ENCODE measurements at places on chromosomes 7 and 10.

DNA sequence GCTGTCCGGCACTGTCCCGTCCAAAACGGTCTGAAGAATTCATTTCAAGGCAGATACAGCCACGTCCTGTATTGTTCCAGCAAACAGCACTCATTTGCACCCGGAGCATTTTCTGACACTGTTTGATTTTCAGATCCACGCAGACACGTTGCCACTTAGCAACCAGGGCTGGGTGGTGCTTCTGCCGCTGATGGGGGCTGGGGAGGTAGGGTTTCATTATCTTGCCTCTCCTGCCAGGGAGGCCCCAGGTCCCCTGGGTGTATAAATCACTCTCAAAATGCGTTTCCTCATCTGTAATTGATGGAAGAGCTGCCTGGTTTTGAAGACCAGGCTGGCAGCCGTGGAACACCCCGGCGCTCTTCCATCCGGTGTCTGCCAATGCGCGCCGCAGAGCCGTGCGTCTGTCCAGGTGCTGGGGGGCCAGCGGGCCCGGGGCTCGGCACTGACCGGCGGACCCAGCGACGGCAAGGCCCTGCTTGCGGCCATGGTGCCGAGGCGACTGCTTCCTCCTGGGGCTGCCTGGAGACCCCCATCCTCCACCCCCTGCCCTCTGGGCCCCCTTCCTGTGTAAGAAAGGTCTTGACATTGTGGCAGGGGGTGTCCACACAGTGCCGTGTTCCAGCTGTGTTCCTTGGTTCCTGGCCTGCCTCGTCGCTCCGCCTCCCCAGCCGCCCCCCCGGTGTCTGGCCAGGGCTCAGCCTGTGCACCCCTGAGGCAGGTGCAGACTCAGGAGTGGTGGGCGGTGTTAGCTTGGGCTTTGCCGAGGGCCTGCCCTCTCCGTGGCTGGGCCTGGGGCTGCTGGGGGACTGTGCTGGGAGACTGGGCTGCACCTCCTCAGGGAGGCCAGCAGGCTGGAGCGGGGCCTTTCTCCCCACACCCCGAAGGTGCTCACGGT lies 16.6 kb downstream of the ADGRA1 start:
- no peak for DNase-seq

GRCh38 chr10:112756235-112756527 lies 193.9 kb upstream of the TCF7L2 start:
- no peak for DNase-seq

GRCh38 chr7:73830681-73831583 lies at the start of gene CLDN4:
CLDN4 (plus strand) TSS chr7:73830996; CDS start chr7:73831202, 206 bp downstream.
- DNase-seq: no peak

- DNase-seq: no peak
These were observed 199.2 kb downstream of the TFEC start for GRCh38 chr7:115831371-115831770.
